Stimulated activated CD4-positive, alpha-beta T cell treated with anti-CD3 and anti-CD28 coated beads, TNF-alpha, amount 100 ng/mL, for 48 hours (primary cell): ENCODE measurements at places on chromosomes 12 and 14.

- DNase-seq: no peak
Observed at GRCh38 chr14:54299410-54300363, 97.1 kb upstream of the CDKN3 start.

DNA sequence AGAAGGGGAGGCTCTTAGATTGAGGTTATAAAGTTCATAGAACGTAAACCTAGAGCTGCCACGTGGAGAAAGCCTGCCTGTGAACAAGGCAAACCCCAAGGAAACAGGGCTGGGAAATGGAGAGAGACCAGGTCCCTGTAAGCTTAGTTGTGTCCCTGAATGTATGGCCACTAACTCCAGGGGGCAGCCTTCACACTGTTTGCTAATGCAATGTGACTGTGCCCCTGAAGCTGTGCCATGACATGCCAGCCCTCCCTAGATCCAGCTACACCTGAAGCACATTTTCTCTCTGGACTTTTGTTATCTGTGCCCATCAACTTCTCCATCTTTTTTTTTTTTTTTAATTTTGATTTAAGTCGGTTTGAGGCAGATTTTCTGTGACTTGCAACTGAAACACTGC lies 60.6 kb upstream of the TMCC3 start:
- DNase-seq: no peak

GRCh38 chr14:101501341-101501740 lies 60.0 kb upstream of the DIO3 start:
- no peak for DNase-seq

GRCh38 chr12:47231456-47231855 lies 151.7 kb upstream of the AMIGO2 start:
- DNase-seq: no peak

DNA sequence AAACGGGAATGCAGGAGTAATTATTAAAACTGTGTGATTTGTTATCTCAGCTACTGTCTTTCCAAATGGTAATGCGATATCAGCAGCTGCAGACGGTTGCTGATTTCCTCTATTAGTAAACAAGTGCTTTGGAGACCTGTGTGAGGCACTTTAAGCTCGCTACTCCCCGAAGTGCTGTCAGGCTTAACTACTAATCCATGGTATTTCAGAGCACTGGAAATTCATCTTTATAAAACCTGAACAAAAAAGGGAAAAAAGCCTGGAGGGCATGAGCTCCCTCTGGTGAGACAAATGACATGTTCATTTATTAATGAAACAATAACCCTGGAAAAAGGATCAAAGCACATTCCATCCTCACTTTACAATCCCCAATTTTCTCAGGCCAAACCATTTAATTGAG lies 143.6 kb upstream of the OTX2 start:
- DNase-seq: no peak

- no peak for DNase-seq
Observed at GRCh38 chr12:130832561-130833209, 6.4 kb downstream of the STX2 start.

GRCh38 chr12:40117818-40118217 lies 11.9 kb upstream of the SLC2A13 start:
- no peak for DNase-seq

DNA sequence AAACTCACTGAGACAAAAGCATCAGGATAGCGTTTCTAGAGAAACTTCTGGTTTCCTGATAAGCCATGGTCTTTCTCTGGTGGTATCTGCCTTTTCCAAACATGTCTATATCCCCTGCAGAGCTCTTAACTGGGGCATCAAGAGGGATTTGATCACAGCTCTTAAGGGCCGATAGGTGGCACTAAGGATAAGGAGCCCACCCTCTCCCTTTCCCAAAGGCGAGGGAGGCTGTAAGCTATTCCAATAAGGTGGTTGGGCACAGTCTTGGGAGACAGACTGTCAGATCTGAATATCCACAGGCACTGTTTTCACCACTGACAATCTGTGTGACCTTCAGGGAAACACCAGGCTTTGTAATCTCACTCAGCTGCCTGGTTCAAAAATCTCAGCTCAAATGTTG lies 206.0 kb downstream of the ADGRD1 start:
- no peak for DNase-seq

GRCh38 chr12:46480724-46481123 lies 108.2 kb upstream of the SLC38A2 start:
- no peak for DNase-seq

DNA sequence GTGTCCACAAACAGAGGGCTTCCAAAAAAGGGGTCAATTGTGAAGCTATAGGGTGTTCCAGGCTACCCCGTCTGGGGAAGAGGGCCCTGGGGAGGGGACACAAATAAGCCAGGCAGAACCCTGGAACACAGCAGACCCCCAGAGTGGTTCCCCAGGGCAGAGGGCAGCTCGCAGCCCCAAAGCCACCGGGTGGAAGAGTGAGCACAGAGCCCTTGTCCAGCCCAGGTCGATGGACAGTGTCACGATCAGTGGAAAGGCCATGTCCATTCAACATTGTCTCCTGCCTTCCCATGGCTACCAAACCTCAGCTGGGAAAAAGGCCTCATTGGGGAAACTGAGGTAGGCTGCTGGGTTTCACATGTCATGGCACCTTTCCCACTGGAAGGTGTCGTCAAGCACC lies 131.4 kb downstream of the DICER1 start:
- no peak for DNase-seq

GRCh38 chr14:24866067-24866639 lies 183.8 kb downstream of the STXBP6 start:
- no peak for DNase-seq

GRCh38 chr12:127546721-127547505 lies 720.1 kb upstream of the TMEM132C start:
- no peak for DNase-seq

GRCh38 chr14:38867561-38868150 lies 235.4 kb downstream of the SEC23A start:
- DNase-seq: peak; percentile 16

GRCh38 chr12:11730299-11731041 lies 81.0 kb downstream of the ETV6 start:
- no peak for DNase-seq

DNA sequence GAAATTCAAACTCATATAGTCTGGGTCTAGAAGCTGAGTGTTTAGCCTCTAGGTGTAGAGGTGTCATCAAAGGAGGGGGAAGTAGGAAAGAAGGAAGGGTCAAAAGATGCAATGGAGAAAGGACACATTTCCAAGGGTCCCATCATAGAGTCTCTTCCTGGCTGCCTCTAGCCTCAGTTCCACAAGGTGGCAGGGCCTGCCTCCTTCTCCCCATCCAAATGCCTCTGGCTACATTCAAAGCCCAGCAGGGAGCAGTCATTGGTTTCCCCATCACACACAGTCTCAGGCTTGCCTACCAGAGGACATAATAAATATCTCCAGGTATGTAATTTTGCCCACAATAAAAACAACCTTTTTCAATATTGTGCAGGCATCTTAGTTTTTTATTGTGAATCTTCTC lies 2.1 kb upstream of the CCT2 start:
- DNase-seq: no peak

GRCh38 chr12:11723993-11724392 lies 74.5 kb downstream of the ETV6 start:
- no peak for DNase-seq

- no peak for DNase-seq
Observed at GRCh38 chr14:56702515-56702914, 107.8 kb downstream of the OTX2 start.

DNA sequence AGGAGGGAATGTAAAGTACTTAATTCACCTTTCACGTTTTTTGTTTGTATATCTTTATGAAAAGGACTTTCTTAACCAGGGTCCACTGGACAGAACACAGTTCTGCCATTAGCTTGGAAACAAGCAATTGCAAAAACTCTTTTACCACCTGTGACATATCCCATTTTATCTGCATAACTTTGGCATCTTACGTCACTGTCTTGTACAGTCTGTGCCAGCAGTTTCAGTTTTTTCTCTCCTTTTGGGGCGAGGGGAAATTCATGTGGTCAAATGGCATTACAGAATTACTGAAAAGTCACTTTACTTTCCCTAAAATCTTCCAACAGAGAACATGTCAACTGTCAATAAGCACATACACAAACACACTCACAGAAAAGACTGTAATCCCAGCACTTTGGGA lies 43.7 kb upstream of the SELPLG start:
- no peak for DNase-seq

DNA sequence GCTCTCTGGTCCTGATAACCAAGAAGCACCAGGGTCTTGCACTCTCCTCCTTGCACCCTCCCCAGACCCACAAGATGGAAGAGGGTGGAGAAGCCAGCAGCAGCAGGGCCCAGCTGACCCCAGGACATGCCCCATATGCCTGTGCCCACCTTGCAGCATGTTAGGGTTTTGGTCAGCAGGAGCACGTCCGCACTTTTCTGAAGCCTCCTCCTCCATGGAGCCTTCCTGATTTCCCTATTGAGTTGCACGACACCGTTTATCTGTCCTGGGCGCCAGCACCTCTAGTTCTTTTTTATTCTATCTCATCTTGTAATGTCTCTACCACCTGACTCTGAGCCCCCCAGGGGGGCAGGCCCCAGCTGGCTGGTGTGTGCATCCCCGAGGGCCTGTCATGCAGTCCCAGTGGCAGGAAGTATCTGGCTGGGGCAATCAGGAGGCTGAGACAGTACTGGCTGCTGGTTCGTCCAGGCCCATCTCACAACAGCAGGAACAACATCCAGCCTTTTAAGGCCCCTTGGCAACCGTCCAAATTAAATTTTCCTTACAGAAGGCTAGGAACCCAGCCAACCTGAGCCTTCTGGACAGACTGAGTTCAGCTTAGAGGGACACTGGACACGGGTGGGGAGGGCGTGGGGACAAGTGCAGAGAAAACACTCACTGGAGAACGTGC lies 39.6 kb downstream of the CCDC85C start:
- no peak for DNase-seq

- no peak for DNase-seq
Observed at GRCh38 chr14:68898248-68899032, 80.7 kb downstream of the ACTN1 start.

DNA sequence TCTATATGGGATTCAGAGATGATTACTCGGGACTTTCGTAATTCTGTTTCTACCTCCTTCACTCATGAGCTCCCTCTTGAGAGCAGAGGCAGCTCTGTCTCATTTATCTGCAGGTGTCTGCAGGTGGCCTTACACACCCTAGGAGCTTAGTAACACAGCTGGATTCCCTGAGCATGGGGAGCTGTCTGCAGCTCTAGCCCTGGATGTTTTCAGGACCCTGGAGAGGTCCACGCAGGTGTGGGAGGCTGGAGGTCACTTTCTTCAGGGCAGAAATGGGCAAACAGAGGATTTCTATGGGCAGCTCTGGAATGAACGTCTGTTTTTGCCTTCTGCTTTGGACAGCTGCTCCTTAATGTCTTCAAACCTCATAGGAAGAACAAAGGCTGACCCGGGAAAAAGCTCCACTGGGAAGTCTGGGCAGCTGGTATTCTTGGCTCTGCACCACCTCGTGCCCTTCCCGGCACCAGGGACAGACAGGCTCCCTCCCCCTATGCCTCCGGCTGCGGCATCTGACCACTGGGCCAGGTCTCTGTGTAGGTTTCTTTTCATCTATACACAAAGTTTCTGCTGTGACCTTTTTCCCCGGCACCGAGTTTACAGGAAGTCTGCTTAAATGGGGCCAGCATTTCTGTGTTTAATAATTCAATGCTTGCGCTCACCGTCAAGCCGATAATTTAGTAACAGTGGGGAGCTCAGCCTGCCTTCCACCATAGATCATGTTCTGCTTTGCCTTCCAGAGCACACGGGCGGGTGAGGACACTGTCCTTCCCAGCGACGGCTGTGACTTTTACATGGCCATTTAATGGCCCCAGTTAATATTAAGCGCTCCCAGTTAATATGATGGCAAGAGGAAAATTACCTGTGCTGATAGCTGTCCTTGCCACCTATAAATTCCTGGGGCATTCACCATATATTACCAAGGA lies 320.2 kb upstream of the SFSWAP start:
- DNase-seq: no peak

DNA sequence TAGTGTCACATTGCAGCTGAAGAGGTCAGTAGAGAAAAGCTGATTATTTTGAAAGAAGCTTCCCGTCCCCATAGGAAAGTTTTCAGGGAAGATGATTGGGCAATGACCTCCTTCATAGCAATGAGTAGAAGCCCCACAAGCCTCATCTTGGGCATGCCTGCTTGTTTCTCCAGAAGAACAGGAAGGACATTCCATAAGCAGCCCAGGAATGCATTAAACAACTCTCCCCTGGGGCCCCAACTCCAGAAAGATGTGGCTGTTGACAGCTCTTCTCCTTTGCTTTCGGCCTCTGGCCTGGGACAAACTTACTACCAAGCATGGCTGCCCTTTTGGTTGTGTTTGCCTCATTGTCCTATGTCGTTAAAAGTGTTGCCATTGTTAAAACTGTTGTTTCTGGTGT lies 5.7 kb upstream of the VDR start:
- no peak for DNase-seq

DNA sequence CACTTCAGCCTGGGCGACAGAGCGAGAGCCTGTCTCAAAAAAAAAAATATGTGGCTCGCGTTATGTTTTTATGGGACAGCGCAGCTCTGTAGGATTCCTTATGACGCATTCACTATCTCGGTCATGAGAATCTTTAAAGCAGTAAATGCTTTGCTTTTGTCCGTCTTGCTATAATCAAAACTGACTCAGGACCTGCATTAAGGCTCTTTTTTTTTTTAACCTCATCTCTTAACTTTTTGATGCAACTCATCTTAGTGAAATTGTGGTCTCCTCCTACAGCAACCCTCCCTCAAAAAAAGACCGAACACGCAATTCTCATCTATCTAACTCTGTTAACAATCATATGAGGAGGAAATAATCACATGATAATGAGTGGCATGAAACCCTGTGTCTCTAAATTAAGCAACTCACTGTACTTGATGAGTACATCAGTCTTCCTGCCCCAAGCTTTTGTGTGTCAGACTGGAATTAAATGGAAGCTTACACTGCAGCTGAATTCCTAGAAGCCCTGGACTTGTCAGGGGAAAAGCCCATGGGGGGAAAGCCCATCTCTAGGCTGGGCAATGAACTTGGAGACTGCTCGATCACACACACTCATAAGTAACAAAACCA lies 4.3 kb downstream of the P2RX4 start:
- no peak for DNase-seq

DNA sequence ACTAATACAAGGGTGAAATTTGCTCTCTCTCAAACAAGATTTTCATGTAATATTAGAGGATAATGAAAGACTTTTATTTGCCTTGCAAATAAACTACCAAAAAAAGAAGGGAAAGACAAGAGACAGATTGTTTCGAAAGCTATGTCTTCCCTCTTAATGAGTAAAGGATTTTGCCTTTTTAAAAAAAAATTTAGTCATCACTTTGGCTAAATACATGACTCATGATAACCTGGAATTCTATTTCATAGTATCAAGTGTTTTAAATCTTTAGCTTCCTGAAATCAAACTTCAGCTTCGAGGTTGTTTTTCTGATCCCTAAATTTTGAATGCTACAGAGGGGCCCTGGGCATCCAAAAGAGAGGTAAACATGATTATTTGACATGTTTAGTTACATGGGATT lies 144.4 kb downstream of the CCDC59 start:
- DNase-seq: no peak

- DNase-seq: no peak
Observed at GRCh38 chr12:52716061-52716460, 12.7 kb upstream of the KRT77 start.

GRCh38 chr14:21191809-21192446 lies 36.1 kb upstream of the OR5AU1 start:
- peak; percentile 27 for DNase-seq

GRCh38 chr14:55707365-55707804 lies 127.4 kb downstream of the KTN1 start:
- no peak for DNase-seq
